Stimulated activated CD4-positive, alpha-beta T cell treated with anti-CD3 and anti-CD28 coated beads, Interleukin-1b, Interleukin-23, amount 100 ng/mL, for 1 hour (primary cell): ENCODE measurements at places on chromosomes 7 and 10.

DNA sequence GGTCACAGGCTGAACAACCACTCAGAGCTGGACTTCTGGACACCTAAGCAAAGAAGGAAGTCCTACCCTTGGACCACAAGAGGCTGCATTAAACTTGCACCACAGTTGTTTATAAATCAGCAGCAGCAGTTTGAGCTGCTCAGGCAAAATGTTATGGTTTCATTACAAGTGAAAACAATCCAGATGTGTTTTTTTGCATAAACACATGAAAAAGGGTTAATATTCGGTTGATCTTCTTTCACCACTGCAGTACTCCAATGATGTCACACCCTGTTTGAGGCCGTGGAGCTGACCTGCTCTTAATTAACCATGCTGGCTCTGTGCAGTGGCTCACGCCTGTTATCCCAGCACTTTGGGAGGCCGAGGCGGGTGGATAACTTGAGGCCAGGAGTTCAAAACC is 490.8 kb upstream of the CELF2 start:
- DNase-seq = no peak

DNA sequence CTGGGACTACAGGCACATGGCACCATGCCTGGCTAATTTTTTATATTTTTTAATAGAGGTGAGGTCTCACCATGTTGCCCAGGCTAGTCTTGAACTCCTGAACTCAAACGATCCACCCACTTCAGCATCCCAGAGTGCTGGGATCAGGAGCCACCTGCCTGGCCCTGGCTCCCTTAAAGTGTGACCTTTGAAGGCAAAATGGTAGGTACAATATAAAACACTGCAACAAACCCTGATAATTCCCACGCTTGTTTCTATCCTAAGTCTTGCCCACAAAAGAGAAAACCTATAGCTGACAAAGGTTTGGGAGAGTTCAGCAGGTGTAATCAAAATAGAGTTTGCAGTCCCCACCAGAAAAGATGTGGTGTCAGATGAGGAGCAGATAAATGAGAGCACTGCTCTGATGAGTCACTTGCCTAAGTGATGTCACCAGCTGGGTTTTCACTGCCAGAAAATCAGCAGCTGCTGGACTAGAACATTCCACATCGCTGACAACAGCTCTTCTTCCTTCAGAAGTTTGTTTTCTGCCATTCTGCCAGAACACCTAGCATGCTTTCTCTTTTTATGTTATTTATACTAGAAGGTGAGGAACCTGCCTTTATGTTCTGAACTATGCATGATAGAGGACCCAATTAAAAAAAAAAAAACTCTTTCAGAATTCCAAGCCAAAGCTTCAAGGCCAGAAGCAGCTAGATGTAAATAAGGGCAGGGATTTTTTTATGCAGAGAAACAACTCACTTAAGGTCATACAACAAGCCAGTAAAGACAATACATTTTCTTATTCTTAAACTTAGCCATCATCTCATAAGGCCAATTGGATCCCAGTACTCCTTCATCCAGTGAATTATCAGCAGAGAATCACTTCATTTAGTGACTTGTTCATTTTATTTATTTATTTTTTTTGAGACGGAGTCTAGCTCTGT is 18.0 kb downstream of the PURB start:
- DNase-seq = no peak

GRCh38 chr10:50044941-50045664 is 22.7 kb upstream of the WASHC2A start:
- DNase-seq = no peak

DNA sequence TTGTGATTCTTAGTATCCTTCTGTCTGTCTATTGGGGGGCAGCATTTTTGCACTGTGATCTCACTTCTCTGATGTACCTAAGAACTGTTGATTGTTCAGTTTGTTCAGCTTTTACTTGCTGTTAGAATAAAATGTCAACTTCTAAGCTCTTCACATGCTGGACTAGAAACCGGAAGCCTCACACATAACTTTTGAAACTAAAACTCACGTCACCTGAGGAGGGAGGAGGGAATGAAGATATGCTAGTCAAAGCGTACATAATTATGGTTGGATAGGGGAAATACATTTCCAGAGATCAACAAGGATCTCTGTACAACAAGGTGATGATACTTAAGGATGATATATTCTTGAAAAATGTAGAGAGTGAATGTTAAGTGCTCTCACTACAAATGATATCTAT is 609.7 kb downstream of the INHBA start:
- no peak for DNase-seq

DNA sequence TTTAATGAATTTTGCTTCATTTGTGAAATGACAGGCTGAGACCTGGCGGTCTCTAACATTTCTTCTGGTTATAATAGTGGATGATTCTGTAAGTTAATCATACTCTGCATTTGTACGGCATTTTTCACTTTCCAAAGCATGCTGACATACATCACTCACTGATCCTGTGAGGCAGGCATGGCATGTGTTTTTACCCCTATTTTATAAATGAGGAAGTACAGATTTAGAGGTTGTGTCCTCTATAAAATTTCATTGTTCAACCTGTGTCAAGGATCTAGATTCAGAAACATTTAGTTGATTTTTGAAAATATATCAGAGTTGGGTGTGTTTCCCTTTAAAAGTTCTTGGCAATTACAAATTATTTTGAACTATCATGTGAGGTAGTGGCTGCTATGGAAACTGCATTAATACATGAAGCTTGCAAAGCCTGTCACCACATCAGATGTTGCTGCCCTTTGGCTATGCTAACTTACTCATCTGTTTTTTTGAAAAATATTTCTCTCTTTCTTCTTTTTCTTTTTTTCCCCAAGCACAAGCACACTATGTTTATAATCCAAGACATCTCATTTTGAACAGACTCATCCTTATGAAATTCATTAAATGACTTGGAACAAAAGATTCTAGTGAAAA is 172.7 kb downstream of the GNAI1 start:
- no peak for DNase-seq

DNA sequence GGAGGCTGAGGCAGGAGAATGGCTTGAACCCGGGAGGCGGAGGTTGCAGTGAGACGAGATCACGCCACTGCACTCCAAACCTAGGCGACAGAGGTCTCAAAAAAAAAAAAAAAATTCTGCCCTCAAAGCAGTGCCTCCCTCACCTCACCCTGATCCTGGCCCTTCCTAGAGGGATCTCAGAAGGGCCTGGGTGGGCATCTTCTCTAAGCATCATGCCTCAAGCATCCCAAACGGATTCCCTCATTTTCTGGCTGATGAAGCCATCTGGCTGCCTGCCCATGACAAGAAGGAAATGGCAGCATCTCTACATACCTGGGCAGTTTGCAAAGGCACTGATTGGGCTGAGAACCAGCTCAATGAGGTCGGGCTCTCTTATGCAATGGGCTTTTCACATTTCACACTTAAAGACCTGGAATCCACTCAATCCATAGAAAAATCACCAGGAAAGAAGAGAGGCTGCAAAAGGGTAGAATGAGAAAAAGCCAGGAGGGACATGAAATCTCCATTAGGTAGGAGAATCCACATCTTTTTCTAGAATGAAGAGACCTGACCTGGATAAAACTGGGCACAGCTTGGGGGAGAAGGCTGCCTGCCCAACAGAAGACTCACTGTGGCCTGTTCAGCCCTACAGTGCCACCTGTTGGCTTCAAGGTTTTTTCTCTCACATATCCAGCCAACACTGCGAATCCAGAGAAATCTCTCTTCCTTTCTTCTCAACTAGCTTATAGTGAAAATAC is 48.1 kb downstream of the PDLIM1 start:
- DNase-seq = no peak
